ENCODE measurements at places on chromosomes 4 and X.

- no peak for DNase-seq
Measured at GRCh38 chr4:84491481-84491880, 7.6 kb downstream of the NKX6-1 start.

DNA sequence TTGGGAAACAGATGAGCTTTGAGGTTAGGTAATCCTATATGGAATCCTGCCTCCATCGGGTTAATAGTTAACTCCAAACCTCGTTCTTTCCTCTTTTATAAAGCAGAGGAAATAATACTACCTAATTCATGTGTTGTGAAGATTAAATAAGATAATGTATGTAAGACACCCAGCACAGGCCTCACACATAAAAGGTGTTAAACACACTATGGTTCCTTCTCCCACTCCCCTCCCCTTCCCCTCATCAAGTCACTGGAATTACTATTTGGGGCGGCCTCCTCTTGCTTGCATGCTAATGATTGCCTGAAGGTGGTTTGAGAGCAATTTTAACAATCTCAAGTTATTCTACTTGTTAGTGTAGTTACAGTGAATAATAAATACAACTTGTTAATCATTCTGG lies 404.4 kb upstream of the RASGEF1B start:
- DNase-seq = no peak

GRCh38 chr4:138879757-138880156 lies 135.8 kb upstream of the NOCT start:
- DNase-seq = no peak

GRCh38 chr4:1842993-1843448 lies 12.9 kb downstream of the LETM1 start:
- DNase-seq = no peak

Measured in stimulated activated CD4-positive, alpha-beta T cell treated with anti-CD3 and anti-CD28 coated beads, Interleukin-1b, Interleukin-23, amount 100 ng/mL, for 4 hours (primary cell).